ELR (cell line): ENCODE measurements at places on chromosomes 6 and 20.

DNA sequence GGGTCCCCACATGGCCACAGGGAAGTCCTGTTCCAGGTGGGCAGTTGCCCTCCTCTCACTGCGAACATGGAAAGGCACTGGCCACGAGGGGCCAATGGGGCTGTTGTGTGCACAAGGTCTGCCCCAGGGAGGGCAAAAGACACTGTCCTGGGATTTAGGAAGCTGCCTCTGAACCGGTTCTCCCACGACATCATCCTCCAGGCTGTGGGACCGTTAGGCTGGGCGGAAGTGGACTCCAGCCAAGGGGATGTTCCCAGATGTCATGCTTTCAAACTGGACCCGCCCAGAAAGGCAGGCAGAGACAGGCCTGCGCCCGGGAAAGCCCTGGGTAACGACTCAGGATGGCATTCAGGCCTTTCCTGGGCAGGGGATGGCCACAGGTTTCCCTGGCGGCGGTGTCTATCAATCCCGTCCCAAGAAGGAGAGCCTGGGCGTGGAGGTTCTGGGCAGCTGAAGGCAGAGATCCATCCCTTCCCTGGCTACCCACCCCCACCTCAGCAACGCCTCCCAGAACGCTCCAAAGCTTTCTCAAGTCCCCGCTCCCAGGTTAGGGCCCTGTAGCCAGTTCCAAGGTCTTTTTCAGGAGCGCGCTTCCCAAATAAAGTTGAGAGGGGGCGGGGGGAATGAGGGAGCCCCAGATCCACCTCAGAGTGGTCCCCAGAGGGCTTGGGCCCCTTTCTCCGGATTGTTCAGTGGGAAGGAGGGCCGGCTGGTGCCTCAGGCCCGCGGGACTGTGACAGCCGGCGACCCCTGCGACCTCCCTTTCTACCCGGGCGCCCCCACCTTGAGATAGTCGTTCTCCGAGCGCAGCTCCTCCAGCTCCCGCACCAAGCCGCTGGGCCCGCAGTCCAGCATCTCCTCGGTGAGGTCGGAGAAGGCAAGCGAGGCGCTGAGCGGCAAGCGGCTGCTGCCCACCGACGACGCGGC, 13.8 kb upstream of the TLDC2 start:
- DNase-seq = peak; percentile 95

GRCh38 chr6:33312361-33313104, 1.3 kb downstream of the TAPBP start:
- DNase-seq = peak; percentile 81

DNA sequence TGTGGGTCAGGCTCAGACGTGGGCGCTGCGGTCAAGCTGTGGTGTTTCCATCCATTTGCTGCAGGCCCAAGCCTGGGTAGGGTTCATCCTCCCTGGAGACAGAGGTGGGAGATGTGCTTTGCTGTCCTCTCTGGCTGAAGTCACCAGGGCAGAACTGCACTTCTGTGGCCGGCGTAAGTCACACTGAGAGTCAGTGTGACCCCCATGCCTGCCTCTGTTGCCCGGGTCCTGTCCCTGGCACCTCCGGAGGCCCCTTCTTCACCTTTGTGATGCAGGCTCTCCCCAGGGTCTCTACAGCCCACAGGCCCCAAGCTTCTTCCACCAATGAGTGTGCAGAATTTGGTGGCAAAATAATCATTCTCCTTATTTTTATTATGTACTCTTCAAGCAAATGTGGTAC, 53.8 kb upstream of the DACT2 start:
- no peak for DNase-seq

DNA sequence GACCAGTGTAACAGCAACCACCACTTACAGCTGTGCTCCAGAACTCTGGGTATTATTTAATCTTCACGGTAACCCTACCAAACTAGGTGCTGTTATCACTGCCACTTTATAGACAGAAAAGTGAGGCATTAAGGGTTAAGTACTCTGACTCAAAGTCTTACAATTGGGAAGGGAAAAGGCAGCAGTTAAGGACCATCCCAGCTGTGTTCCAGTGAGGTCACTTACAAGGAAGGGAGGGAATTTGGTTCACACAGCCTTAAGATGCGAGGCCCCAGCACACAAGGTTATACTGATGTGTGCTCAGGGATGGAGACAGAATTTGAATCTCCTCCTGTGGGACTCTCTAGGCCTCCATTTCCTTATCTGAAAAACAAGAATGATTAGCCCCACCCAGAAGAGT, 46.7 kb downstream of the TRERF1 start:
- peak; percentile 81 for DNase-seq

GRCh38 chr6:96302991-96303390, 218.6 kb upstream of the UFL1 start:
- no peak for DNase-seq

- no peak for DNase-seq
Observed at GRCh38 chr6:144824018-144824417, 538.9 kb downstream of the UTRN start.
